ENCODE measurements at places on chromosomes 16 and 17. TPM values are rescaled to one million over a fixed set of nuclear protein-coding genes. Genes with fewer than 3 reads are reported as not detected.
A peak's percentile ranks its signal among the peaks of the same experiment; 100 is the strongest.

GRCh38 chr17:37830151-37830993 lies 85.5 kb upstream of the HNF1B start:
- no peak for DNase-seq

- DNase-seq, result no peak
These were observed 445.3 kb upstream of the TOM1L1 start for GRCh38 chr17:54455251-54455868.

PABPN1L gene
- not detected for total RNA-seq

MYH1 gene
- not detected for total RNA-seq

- DNase-seq, result no peak
These were observed 5.8 kb downstream of the CDH5 start for GRCh38 chr16:66372078-66372897.

GRCh38 chr16:68384288-68385161 lies 63.8 kb downstream of the SMPD3 start:
- no peak for DNase-seq

GRCh38 chr17:7548585-7549400 lies at the start of gene TNFSF12:
Gene TNFSF12, plus strand, starts transcription at chr17:7549058. Its CDS starts 96 bp downstream, at chr17:7549154.
- peak; percentile 62 for DNase-seq

KRTAP3-2 gene
- not detected for total RNA-seq

- DNase-seq, result no peak
These were observed 7.8 kb upstream of the MC1R start for GRCh38 chr16:89910717-89911354.

DNA sequence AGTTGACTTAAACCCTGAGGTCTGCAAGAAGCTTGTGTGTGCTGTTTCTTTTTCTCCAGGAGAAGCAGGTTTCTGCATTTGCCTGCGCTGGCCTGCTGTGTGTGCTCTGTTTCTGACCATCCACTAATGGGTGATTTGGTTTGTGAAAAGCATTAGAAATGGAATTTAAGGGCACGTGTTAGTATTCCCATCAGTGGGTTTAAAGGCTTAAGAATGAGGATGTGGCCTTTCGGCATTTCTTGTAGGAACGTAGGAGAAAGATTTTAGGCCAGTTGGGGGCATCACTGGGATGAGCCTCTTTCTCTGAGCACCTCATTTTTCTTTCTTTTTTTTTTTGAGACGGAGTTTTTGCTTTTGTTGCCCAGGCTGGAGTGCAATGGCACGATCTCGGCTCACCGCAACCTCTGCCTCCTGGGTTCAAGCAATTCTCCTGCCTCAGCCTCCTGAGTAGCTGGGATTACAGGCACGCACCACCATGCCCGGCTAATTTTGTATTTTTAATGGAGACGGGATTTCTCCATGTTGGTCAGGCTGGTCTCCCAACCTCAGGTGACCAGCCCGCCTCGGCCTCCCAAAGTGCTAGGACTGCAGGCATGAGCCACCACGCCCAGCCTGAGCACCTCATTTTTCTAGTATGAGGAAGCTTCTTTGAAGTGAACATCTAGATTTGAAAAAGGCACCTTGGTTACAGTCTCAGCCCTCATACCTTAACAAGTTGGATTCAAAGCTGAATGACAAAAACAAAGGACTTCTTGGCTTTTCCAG lies 110.3 kb downstream of the BANP start:
- DNase-seq, result no peak

DNA sequence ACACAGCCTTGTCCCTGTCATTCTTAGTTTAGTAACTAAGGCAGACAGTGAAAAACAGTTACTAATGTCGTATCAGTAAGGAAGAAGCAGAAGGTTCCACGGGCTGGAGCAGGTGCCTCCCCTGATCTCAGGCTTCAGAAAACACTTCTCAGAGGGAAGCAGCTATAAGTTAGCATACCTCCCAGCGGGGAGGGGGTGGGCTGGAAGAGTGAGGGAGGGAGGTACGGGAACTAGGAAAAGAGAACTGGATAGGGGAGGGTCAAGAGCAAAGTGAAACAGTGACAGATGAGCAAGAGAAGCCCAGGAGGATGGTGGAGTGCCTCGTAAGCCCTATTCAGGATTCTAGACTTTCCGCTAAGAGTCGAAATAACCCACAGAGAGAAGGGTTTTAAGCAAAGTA lies 186.3 kb upstream of the XYLT1 start:
- no peak for DNase-seq

DNA sequence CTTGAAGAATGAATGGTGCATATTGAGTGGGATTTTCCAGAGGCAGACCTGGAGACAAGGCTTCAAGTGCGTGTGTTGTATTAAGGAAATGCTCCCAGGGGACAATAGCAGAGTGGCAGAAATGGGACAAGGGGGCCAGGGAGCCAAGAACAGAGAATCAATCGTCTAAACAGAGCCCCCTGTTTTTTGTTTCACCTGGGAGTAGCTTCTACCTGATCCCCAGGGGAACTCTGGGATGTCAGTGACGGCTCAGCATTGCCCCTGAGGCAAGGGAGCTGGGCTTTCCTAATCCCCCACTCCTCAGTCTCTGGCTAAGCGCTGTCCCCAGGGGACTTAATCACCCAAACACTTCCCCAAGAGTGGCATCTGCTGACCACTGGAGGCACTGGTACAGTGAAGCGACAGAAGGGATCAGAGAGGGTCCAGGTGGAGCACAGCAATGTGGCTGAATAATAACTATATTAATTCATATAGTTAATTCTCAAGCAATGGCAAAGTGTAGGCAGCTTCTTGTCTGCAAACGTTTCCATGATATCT lies 35.7 kb upstream of the C16orf78 start:
- DNase-seq, result no peak

MMP28 gene
- total RNA-seq, result 62.7 TPM

DNA sequence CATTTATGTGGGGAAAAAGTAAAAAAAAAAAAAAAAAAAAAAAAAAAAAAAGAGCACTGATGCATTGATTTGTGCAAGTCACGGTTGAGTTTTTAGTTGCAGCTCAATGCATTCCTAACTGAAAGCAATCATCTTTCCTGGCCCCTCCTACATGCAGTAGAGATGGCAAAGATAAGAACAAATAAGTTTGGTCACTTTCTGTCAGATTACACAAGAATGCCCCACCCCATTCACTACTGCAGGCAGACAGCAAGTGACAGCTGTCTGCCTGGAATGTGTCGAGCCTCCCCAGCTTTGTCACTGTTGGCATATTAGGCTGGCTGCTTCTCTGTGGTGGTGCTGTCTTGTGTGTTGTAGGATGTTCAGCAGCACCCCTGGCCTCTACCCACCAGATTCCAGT lies 243.5 kb downstream of the FOXL1 start:
- no peak for DNase-seq

DNA sequence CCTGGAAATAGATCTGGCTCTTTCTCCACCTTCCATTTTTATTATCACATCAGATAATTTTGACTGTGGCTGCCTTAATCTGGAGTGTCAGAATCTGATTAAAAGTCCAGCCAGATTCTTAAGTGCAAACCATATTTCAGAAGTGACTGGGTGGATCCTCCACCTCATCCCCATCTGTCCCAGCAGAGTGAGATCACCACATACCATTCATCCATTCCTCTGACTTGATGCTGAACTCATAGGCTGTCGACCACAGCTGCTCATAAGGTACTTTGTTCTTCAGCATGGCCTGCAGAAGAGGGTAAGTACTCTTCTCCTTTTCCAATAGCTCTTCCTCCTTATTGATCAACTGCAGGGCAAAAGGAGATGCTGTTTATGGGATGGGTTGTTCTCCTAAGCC lies 53.5 kb downstream of the DNAH3 start:
- DNase-seq, result no peak

Measured in left colon (tissue), 2 donors.